Stimulated activated CD4-positive, alpha-beta T cell treated with anti-CD3 and anti-CD28 coated beads, Interleukin-15, amount 100 ng/mL, for 48 hours (primary cell): ENCODE measurements at places on chromosomes 1 and 21.

DNA sequence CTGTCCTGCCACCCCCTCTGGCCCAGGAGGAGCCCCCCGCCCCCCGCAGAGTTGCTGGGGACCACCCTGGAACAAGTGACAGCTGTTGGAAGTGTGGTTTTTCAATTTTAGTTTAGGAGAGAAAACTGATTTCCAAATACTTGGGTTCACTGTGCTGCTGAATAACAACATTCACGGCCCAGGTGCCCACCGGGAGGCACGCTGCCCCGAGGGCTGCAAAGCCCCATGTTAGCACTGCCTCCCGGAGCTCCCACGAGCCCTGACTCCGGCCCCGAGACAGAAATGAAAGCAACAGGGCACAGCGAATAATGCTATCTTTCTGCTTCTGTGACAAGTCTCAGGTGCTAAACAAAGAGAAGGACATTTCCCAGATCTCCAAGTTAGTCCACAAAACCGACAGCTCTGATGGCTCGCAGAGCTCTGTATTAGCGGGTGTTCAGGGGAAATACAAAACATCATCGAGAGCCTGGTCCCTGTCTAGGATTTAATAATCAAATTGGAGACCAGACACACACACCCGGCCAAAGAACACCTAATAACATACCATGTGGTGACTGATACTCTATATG lies 451.5 kb downstream of the KIF26B start:
- no peak for DNase-seq

- no peak for DNase-seq
These were observed 26.0 kb downstream of the RGS1 start for GRCh38 chr1:192601567-192601966.

DNA sequence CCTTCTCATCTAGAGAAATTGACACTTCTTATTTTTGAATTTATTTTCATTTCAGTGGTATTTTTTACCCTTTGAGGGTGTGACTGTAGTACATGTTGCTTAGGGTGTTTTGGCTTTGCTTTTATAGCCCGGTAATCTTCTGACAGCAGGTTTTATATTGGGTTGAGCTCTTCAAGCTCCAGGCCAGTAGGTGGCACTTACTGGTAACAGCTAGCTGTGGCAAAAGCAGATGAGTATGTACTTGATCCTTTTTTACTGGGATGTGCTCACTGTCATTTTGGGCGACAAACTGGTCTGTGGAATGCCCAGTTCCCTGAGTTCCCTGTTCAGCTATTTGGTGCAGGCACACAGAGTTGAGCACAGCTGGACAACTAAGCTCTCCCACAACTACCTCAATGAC lies 916.2 kb upstream of the B3GALT2 start:
- no peak for DNase-seq

GRCh38 chr1:228999446-229000170 lies 264.3 kb downstream of the RHOU start:
- DNase-seq = no peak

GRCh38 chr1:26585471-26585870 lies 55.9 kb downstream of the RPS6KA1 start:
- DNase-seq = no peak

- no peak for DNase-seq
These were observed 64.2 kb upstream of the CD1D start for GRCh38 chr1:158116311-158117167.

DNA sequence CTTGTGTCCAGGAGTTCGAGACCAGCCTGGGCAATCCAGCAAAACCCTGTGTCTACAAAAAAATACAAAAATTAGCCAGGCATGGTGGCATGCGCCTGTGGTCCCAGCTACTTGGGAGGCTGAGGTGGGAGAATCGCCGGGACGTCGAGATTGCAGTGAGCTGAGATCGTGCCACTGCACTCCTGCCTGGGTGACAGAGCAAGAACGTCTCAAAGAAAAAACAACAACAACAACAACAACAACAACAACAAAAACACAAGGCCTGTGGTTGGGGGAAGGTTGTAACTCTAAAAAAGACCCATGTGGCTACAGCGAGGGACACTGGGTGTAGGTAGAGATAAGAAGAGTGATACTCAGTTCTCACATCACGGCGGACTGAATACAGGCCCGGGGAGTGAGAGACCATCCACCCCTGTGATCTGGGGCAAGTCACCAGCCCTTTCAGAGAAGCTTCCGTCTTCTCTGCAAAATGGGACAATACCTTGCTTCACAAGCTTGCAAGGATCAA lies 848 bp upstream of the CDC42 start:
- no peak for DNase-seq

GRCh38 chr1:75396745-75397144 lies 214.2 kb downstream of the SLC44A5 start:
- no peak for DNase-seq
